ENCODE measurements at places on chromosomes 1 and 21.
A peak's percentile ranks its signal among the peaks of the same experiment; 100 is the strongest.

DNA sequence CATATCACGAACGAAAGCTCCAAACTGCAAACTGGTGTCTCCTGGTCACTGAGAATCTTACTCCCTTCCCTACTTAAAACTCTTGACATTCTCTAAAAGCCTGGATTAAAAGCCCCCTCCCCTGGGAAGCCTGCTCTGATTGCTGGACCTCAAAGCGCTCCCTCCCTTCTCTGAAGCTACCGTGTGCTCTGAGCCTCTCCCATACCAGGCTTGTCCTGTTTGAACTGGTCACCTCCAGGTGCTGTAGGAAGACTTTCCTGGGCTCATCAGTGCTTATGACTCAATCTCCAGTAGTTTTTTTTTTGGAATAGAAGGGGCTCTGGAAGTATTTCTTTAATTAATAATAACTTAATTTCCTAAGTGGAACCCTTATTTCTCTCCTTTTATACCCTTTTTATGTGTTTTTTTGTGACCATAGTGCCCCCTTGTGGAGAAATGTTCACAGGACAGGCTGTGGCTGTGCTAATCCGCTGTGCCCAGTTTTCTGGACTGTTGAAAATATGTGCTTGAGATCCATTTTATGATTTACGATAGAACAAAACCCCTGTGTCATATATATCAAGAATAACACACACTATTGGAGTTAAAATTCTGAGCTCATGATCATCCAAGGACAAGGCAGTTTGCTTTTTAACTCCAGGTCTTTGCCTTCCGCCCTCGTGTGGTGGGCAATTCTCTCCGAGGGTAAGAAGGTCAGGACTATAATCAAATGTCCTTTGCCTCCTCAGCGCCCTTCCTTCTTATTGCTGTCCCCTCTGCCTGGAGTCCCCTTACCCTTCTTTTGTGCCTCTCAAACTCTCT is 16.9 kb downstream of the MTARC1 start:
- no peak for DNase-seq

GRCh38 chr1:107920561-107920960 is 44.4 kb downstream of the VAV3 start:
- no peak for DNase-seq

- no peak for DNase-seq
Observed at GRCh38 chr1:151494741-151495281, 16.4 kb upstream of the CGN start.

DNA sequence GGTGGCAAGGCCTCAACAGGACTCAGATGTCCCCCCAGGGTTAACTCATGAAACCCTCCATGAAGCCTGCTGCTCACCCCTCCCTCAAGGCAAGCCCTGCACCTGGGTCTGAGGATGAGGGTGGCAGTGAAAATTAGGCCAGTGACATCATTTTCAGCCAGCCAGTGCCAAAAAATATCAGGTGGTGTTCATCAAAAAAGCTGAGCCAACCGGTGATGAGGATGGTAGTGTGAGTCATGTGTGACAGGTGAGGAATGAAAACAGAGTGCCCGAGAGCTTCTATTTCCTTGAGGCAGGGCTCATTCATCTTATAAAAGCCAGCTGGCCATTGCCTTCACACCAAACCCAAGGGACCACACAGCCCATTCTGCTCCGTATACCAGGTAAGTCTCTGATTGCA is at the start of gene SPRR1A:
Gene SPRR1A (plus strand): TSS at position 339 of the 400 bp plus-strand sequence. CDS start 1,150 bp downstream, outside the sequence.
- no peak for DNase-seq

GRCh38 chr1:65467536-65467935 is 47.1 kb downstream of the LEPR start:
- no peak for DNase-seq

DNA sequence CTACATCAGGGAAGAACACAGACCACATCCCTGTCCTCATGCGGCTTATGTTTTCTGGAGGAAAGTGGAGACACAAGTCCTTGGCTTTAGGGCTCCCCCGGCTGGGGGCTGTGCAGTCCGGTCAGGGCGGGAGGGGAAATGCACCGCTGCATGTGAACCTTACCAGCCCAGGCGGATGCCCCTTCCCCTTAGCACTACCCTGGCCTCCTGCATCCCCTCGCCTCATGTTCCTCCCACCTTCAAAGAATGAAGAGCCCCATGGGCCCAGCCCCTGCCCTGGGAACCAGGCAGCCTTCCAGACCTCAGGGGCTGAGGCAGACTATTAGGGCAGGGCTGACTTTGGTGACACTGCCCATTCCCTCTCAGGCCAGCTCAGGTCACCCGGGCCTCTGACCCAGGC is 45.5 kb downstream of the TNNT2 start:
- DNase-seq = no peak

- DNase-seq = no peak
Observed at GRCh38 chr1:109815809-109816174, 52.1 kb upstream of the EPS8L3 start.

- no peak for DNase-seq
Observed at GRCh38 chr1:50243939-50244338, 135.2 kb downstream of the ELAVL4 start.

- no peak for DNase-seq
Observed at GRCh38 chr1:56872597-56872996, 18.0 kb downstream of the C8A start.

GRCh38 chr21:40832316-40832715 is 14.6 kb downstream of the DSCAM start:
- DNase-seq = no peak

GRCh38 chr1:241586905-241587512 is 53.2 kb downstream of the CHML start:
- no peak for DNase-seq

- DNase-seq = no peak
Observed at GRCh38 chr1:117653732-117654492, 48.1 kb downstream of the TENT5C start.

DNA sequence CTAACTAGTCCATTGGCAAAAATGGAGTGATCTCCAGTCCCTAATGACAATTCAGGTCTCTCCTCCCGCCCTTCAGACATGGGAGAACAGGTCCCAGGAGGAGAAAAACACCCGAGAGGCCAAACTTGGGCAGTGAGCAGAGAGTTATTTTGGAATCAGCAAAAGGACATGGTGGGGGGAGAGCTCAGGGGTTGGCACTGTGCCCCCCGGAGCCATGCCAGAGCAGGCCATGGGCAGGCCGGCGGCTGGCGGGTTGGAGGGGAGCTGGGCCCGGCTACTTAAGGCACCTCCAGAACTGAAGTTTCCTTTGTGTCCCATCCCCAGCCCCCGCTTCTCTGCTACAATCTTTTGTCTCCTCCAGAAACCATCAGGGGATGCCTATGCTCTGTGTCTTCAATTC is 7.1 kb downstream of the LGR6 start:
- DNase-seq = no peak

- DNase-seq = no peak
Observed at GRCh38 chr1:177311111-177311510, 140.4 kb downstream of the BRINP2 start.

- DNase-seq = no peak
Observed at GRCh38 chr1:245576323-245576722, 421.5 kb downstream of the KIF26B start.

DNA sequence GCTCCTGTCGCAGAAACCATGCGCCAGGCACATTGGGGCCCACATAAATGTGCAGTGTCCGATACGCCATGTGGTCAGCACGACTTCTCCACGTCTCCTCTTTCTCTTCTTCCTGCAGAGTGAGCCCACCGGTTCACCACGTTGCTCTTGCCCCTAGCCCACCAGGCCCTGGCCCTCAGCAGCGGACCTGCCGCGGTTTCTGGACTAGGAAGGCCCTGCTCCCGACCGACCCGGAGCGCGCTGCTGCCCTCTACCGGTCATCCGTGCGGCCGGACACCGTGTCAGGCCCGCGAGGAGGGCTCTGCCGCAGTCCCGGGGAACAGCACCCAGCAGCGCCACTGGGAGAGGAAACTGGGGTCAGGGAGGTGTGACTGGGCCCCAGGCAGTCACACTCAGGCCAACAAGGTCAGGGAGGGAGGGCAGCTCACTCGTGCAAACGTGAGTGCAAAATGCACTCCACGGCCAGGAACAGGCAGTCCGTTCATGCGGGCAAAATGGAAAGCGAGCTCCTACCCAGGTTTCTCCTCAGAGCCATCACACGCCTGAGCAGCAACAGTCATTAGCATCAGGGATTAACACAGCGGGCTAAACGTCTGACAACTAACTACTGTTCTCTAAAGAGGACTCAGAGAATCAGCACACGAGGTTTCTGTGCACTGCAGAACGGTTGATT is 13.7 kb downstream of the TLR5 start:
- DNase-seq = peak; percentile 61

DNA sequence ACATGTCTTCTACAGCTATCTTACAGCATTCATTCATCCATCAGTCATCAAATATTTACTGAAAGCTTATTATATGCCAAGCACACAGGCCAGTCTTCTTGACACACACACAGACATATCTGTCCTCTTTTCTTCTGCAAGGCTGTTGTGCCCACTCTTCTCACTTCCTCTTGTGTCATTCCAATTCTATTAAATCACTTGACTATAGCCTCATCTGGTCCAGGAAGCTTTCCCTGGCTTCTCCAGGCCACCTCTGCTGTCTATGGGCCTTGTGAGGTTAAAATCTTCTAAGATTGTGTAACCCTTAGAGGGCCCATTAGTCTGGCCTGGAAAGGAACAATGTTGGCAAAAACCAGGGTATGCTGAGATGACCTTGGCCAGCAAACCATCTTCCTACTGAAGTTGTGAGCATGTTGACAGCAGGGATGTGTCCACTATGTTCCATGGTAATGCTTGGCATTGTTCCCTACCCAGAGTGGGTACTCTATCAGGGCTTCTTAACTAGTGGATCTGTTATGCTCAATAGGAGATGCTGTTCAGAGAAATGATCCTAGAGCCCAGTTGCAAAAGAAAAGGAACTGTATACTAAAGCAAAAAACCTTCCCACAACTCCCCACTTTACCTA is 5.3 kb downstream of the TRAF3IP3 start:
- DNase-seq = no peak

GRCh38 chr1:116112388-116113140 is 1.4 kb downstream of the MAB21L3 start:
- no peak for DNase-seq

DNA sequence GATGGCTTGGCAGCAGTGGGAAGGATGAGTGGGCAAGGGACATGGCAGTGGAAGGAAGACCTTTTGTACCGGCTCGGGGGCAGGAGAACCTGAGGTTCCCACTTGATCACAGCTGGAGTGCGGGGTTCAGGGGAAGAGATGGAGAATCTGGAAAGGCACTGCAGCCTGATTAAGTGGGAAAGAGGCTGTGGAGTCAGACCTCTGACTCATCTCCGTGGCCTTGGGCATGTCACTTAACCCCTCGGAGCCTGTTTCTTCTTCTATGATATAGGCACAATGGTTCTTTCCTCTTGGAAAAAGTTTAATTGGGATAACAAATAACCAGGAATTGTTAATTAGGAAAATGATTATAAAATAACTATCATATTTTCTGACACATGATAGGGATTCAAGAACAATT is 13.1 kb upstream of the TMEM61 start:
- no peak for DNase-seq

GRCh38 chr1:13746342-13746741 is 46.4 kb downstream of the PRDM2 start:
- DNase-seq = no peak

DNA sequence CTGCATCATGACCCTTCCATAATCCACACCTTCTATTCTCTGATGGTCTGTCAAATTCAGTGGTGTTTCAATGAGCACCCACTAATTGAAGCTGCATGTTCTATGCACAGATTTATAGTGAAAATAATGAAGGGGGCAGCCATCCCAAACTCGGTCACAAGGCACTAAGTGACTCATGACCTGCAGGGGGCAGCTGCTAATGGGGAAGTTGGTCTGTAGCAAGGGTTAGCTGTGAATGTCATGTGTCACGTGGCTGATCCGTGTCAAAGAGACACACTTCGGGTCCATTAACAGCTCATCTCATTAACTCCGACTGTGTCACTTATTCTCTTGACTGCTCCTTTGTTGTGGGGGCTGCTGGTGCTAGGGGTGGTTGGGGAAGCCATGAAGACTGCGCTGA is 306.6 kb downstream of the PCP4 start:
- DNase-seq = no peak

GRCh38 chr21:25639551-25640201 is 618 bp downstream of the JAM2 start:
- DNase-seq = peak; percentile 19

DNA sequence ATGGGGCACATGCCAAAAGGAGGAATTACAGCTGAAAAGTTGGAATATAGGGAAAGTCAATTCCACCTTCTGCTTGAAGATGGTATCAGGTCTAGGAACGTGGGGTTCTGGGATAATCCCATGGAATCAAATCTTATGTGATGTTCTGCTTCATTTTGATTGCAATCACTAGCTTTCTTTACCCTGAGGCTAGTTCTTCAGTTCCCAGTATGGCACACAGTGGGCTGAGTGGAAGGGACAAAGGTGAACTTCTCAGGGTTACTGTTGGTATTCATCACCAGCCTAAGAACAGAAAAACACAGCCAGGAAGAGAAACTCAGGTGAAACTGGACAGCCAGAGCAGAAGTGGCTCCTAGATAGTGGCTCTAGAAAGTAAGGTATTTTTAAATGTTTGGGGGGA is 117.8 kb downstream of the TNFSF18 start:
- no peak for DNase-seq

- DNase-seq = no peak
Observed at GRCh38 chr21:19433623-19434022, 1030.0 kb upstream of the TMPRSS15 start.

- no peak for DNase-seq
Observed at GRCh38 chr1:57312869-57313268, 111.0 kb downstream of the DAB1 start.

DNA sequence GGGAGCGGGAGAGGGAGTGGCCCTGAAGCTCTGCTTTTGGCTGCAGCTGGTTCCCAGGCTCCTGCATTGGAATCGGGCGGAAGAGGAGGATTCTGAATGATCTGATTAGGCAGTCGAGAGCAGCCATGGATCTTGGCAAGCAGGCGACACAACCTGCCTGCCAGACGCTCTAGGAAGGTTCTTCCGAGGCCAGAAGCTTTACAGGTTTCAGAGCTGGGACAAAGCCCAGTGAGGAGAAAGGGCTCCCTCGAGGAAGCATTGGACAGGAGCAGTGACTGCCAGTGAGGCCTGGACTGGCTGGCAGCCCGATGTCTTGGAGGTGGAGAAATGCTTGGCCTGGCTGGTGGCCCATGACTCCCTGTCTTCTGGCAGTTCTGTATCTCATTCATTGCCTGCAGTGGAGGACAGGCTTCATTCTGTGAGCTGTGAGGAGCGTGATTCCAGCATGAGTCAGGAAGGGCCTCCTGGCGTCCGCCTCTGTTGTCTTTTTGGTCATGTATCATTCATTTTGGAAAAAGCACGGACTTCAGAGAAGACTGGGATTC is 132.7 kb upstream of the IPO9 start:
- DNase-seq = no peak

DNA sequence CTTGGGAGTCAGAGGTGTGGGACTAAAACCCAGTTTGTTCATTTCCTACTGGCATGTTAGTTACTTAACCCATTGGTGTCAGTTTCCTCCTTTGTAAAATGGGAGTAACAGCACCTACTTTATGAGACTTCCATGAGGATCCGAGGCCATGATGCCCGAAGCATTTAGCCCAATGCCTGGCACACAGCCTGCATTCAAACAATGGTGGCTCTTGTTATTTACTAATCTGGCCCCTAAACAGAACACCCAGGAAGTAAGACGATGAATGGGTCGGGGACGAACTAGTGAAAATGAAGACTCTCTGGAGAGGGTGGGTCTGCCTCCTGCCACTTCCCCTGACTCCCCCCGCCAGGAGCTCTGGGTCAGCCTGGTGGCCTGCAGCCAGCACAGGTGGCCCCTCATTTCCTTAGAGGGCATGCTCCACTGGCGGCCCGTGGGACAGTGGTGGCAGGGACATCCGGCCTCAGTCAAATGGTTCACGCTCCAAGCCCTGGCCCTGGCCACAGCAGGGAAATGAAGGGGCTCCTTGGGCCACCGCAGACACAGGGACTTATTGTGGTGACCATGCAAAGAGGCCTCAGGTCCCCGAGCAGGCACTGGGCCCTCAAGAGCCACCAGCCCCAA is 9.5 kb upstream of the TAS1R2 start:
- no peak for DNase-seq
